ENCODE measurements at places on chromosomes 12 and 14. TPM values are rescaled to one million over a fixed set of nuclear protein-coding genes. Genes with fewer than 3 reads are reported as not detected.

LUM gene
- 0.28 TPM for total RNA-seq

HOXC12 gene
- not detected for total RNA-seq

TMEM132C gene
- total RNA-seq: not detected

KLRK1 gene
- total RNA-seq: 0.15 TPM

NPAS3 gene
- total RNA-seq: 3.2 TPM
